ENCODE measurements at places on chromosomes 7 and 10.

GRCh38 chr10:116891208-116891607 is 41.9 kb downstream of the ENO4 start:
- DNase-seq = no peak

GRCh38 chr7:88835147-88835728 is 39.7 kb upstream of the TEX47 start:
- DNase-seq = no peak

DNA sequence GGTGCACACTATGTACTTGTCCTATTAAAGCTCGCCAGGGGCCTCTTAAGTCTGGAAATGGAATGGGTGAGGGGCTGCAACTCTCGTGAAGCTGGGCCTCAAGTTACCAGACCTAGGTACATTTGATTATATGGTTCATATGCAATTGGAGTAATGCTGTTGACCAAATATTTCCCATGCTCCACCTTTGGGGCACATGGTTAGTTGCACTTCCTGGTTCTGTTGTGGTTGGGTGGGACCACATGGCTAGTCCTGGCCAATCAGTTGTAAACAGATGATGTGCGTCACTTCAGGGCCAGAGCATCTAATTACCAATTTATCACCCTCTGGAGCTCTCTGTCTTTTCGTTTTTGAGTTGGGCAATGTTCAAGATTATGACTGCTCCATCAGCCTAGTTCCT is 39.5 kb upstream of the OPN4 start:
- no peak for DNase-seq

- DNase-seq = no peak
Observed at GRCh38 chr7:74092964-74093471, 9.4 kb downstream of the LIMK1 start.

DNA sequence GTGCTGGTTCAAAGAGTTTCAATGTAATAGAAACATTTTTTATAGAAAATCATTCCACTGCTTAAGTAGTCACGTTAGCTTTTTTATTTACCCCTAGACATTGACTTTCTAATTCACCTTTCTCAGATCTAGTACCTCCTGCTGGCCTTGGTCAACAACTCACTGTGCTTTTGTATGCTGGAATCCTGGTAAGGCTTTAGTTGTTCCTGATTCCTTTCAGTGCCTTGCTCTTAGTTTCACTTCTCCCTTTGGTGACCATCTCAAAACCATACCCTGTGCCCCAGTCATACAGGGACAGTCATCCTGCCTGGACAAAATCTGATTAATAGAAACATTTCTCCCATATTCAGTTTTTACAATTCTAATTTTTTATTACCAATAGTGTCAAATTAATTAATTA is 130.2 kb downstream of the GPR37 start:
- no peak for DNase-seq

DNA sequence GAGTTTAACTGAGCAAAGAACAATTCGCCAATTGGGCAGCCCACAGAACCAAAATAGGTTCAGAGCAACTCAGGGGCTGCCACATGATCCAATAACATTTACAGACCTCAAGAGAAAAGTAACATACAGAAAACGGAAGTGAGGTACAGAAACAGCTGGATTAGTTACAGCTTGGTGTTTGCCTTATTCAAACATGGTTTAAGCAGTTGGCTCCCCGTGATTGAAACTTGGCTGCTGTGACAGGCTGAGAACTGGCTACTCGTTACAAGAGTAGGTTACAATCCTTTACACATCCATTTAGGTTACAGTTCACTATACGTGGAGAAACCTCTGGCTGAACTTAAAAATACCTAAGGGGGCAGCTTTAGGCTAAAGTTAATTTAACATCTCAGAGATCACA is 673.1 kb upstream of the PHF14 start:
- no peak for DNase-seq

GRCh38 chr10:128851281-128851680 is 615.8 kb upstream of the MGMT start:
- no peak for DNase-seq

DNA sequence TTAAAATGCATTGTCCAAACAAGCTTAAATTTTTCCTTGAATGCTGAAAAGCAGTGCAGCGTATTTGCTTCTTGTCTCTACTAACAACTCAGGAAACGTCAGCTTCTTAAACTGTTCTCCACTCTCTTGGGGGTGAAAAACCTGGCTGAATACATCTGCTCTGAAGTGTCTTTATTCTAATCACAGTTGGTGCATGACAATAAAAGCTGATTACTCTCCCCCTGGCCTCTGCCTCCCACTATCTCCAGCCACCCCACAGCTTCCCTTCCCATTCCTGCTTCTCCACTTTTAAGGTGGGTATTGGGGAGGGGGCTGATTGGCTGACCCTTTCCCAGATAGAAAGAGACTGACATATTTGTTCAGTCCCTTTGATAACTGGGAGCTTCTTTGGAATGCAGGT is 456.0 kb downstream of the SORCS1 start:
- DNase-seq = no peak

DNA sequence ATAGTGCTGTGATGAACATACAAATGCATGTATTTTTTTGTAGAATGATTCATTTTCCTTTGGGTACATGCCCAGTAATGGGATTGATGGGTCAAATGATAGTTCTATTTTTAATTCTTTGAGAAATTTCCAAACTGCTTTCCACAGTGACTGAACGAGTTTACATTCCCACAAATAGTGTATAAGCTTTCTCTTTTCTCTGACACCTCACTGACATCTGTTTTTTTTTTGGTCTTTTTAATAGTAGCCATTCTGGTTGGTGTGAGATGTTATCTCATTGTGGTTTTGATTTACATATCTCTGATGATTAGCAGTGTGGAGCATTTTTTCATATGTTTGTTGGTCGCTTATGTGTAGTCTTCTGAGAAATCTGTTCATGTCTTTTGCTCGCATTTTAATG is 195.0 kb upstream of the AGK start:
- DNase-seq = no peak

DNA sequence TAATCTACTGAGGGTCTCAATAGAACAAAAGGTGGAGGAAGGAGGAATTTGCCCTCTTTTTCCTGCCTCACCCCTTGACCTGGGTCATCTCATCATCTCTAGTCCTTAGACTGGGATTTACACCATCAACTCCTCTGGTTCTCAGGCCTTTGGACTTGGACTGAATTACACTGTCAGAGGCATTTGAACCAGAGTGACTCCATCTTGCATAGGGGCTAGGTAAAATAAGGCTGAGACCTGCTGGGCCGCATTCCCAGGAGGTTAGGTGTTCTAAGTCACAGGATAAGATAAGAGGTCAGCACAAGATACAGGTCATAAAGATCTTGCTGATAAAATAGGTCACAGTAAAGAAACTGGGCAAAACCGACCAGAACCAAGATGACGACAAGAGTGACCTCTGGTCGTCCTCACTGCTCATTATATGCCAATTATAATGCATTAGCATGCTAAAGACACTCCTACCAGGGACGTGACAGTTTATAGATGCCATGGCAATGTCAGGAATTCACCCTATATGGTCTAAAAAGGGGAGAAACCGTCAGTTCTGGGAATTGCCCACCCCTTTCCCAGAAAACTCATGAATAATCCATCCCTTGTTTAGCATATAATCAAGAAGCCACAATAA is 84.0 kb downstream of the C1GALT1 start:
- DNase-seq = no peak
